ENCODE measurements at places on chromosomes 3 and 15.

DNA sequence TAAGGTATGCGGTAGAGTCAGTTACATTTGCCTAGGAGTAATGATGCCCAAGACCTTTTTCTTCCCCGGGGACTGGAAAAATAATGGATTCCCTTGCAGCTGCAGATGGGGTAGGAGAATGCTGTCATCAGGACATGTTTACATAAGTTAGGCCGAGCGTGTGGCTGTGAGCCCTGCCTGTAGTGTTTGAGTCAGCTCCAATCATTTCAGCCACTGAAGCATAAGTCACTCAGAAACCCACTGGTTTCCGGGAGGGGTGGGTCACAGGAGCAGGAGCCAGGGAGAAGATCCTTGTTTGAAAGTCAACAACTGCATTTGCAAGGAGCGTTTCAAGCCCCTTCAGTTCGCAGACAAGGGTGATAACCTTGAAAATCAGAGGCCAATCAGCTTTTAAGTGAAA, 562.3 kb downstream of the MCTP2 start:
- DNase-seq: no peak

DNA sequence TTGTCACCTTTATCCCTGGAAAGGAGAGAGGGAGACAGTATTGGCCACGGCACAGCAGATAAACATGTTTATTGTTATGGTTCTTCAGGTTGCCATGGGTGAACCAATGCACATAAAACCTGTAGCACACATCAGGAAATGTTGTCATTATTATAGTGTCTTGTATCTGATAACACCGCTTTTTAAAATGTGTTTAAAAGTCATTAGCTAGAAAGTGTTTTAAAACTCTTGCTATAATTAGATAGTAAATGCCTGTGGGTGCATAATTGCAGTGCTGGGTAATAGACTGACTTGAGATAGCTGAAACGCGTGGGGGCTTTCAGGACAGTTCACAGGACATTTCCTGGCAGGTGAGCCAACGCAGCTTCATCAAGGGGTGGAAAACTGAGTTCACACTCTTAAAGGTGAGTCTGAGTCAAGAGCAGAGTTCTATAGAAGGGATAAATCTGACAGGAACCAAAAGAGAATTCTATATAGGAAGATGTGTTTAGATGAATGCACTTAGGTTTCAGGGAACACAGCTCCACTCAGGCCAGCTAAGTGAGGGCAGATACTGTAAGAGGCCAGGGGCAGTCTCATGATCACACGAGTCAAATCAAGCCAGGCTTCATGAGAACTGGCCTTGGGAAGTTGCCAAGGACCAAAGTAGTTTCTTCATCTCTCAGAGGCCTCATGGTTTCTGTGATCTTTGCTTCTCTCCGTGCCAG, 35.6 kb upstream of the PPP4R2 start:
- DNase-seq: no peak

DNA sequence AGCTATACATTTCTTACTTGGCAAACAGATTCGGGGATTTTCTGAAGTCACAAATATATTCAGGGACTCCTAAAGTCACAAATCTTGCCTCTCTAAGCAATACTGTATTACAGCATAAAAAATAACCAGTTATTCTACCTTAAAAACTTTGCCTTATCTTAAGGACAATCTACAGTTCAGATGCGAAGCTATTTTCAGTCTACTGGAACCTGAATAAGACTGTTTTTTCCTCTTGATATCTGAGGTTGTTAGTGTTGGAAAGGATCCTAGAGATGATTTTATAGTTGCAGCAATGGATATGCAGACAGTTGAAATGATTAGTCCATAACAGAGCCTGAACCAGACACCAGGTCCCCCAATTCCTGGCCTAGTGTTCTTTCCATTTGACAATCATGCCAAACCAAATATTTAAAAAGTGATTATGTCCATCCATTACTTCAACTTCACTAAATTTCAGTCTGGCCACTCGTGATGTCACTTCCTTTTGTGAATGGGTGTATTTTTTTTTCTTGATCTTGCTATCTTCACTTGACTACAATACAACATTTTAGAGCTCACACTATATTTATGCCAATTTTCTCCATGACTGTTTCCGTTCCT, 1.8 kb downstream of the HDGFL3 start:
- DNase-seq: no peak

DNA sequence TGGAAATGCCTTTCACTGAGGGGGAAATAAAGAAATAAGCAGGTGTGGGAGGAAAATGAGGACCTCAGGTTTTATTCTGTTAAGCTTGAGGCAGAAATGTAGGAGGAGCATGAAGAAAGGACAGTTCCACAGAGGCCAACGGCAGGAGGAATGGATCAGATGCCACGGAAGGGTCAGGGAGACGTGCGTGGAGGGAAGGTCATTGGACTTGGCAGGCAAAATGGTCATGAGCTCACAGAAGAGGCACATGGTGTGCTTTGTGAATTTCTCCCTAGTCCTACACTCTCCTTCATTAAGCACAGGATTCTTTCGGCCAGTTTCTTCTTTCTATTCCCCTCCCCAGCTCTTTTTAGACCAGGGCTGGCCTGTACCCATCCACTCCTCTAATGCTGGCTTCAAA, 32.5 kb upstream of the THSD4 start:
- DNase-seq: no peak

- DNase-seq: no peak
Observed at GRCh38 chr3:18134386-18135059, 290.6 kb downstream of the SATB1 start.

DNA sequence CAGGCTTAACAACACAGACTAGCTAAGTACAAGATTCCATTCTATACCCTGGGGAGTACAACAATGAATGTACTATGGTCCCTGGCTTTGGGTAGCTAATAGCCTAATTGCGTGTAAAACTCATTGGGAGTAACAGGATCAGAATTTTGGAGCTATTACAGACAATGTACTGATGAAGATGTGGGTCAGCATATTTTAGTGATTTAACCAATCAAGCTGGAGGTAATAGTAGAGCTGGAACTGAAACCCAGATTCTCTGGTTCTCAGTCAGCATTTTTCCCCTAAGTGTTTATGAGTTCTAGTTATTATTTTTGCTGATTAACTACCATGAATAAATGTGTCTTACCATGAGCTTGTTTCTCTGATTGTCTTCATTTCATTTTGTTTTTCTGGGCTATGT, 578.7 kb downstream of the NLGN1 start:
- DNase-seq: no peak

DNA sequence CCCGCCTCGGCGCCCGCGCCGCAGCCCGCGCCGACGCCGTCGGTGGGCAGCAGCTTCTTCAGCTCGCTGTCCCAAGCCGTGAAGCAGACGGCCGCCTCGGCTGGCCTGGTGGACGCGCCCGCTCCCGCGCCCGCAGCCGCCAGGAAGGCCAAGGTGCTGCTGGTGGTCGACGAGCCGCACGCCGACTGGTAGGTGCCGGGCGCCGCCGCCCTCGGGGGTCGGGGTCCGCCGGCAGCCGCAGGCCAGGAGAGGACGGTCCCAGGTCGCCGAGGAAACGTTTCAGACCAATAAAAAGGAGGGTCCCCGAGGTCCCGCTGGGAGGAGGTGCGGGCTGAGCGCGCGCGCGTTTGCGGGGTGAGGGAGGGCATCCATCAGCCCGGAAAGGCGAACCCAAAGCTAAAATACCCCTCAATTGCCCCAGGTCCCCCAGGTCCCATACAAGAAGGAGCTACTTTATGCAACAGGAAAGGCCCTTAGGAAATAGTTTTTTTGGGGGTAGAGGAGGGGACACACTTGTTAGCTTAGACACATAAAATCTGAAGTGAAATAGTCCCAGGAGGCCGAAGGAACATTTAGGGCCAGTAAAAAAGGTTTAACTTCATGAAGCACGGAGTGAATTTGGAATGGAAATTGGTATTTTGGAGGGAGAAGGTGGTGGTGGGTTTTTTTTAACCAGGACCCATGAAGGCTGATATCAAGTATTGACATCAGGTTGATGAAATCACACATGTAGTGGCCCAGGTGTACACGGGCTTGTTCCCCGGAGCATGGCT, 739 bp downstream of the SYN2 start:
- DNase-seq: no peak

DNA sequence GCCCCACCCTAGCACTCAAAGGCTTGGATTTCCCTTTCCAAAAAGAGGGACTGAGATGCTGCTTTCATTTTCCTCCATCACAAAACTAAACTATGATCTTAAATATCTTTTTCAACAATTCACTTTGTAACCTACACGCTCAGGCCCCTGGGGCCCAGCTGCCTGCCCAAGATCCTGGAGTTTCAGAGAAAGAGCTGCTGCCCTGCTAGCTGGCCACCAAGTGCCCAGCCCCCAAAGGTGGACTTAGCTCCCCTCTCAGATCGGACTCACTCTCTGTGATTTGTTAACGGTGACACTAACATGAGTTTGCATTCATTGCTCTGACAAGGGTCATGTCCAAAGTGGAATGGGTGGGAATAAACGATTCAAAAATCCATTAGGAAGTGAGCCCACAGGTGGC, 119.6 kb upstream of the SMAD3 start:
- no peak for DNase-seq

DNA sequence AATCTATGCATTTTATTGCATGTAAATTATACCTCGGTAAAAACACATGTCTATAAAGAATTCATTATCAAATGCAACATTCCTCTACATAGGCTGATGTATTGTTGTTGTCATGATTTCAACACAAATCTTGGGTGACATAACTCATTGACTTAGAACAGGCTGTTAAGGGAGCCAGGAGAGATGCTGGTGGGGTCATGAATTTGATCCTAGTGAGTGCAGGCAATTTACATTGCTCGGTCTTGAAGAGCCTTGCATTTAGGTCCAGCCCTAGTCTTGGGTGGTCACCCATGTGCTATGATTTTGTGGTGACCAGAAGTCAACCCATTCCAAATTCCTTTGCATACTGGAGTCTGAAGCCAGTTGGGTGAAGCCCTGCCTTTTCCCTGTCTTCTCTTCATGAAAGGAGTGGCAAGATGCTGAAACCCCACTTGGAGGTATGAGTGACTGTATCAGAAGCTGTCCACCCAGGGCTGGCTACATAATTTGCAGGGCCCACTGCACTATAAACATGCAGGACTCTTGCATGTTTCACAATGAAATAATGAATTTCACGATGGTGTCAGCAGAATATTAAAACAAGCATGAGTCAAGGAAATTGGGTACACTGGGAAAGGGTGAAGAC, 59.2 kb downstream of the RPLP1 start:
- DNase-seq: no peak

GRCh38 chr3:12470111-12470510, 14.2 kb upstream of the TSEN2 start:
- no peak for DNase-seq

DNA sequence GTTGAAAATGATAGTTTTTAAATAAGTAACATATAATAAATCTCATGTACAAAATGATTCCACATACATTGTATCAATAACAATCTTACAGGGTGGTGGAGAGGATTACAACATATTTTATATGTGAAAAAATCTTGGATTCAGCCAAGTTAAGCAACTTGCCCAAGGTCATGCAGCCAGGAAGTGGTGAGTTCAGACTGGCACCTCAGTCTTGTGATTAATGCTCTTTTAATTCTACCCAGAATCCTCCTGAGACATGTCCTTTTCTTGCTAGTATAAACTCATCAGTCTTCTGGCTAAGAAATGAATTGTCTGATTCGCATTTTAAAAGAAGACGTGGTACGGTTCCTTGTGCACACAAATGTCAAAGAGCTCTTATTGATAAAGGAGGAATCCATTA, 4.5 kb upstream of the MYRIP start:
- DNase-seq: no peak

DNA sequence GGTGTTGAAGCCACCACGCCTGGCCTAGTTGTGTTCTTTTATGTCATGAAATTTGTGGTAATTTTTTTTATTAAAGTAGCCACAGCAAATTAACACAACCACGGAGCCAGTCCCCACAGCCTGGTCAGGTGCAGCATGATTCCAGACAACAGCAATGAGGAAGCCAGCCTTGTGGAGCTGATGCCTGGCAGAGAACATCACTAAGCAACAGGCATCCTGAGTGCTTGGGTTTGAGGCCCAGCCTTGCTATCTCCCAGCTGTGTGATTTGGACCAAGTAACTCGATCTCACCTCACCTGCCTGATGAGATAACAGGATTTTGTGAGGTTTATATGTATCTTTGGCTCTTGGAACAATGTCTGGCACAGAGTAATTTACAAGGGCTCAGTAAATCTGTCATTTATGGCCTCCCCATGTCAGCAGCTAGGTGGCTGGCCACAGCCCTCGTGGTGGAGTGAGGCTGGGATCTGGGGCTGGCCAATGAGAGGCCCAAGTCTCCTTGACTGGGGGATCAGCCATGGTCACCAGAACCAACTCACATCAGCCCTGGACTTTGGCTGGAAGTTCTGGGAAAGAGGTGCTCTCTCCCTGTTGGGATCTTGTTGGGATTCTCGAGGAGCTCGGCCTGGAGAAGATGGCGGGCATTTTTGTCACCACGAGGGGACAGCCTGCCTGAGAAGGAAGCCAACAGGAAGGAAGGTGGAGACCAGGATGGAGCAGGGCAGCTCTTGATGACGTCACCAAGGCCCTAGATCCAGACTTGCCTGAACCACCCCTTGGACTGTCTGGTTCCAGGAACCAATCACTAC, 22.8 kb upstream of the FLNB start:
- no peak for DNase-seq

- no peak for DNase-seq
Observed at GRCh38 chr3:134037168-134037567, 7.4 kb upstream of the SLCO2A1 start.

- no peak for DNase-seq
Observed at GRCh38 chr3:149753717-149754116, 1.4 kb upstream of the COMMD2 start.

- no peak for DNase-seq
Observed at GRCh38 chr3:72768006-72768441, 80.2 kb downstream of the SHQ1 start.

GRCh38 chr3:127831723-127832172, 9.4 kb upstream of the MGLL start:
- DNase-seq: peak; percentile 55

- no peak for DNase-seq
Observed at GRCh38 chr3:196513697-196514349, 1.3 kb downstream of the SMCO1 start.

DNA sequence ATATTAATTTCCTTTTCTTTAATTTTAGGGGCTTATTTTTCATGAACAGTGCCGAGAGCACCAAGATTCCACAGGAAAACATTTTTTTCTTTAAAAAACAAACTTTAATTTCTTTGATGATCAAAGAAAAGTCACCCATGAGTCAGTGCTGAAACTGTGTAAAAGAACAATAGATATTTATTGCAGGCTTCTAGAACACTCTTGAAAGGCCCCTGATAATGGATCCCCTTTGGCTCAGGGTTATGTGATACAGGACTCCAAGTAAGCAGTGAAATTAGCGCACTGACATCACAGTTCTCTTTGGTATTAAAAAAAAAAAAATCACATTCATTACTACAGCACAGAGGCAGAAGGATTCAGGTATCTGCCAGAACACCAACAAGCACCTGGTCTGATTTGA, 66.1 kb upstream of the MYZAP start:
- no peak for DNase-seq
